Fibroblast of lung (primary cell): ENCODE measurements at places on chromosomes 7 and 10. TPM values are rescaled to one million over a fixed set of nuclear protein-coding genes. Genes with fewer than 3 reads are reported as not detected.

AKR1C2 gene
- 10.6 and 13.4 TPM in 2 replicates for total RNA-seq

NYAP1 gene
- 0.26 and 0.33 TPM in 2 replicates for total RNA-seq

LDB3 gene
- total RNA-seq = under 0.01 TPM in 2 replicates

- H3K4me3 ChIP-seq = no peak overlapping the region
- H3K27me3 ChIP-seq = peaks cover 7% of the 10 kb centered on the region
- no peaks in the 10 kb centered on the region for H3K4me1 ChIP-seq
- no peaks in the 10 kb centered on the region for H3K36me3 ChIP-seq
- H3K27ac ChIP-seq = no peak overlapping the region
Observed at GRCh38 chr10:71585564-71586290, 133.9 kb downstream of the C10orf105 start.

- H3K27me3 ChIP-seq = no peaks in the 10 kb centered on the region
- H3K27ac ChIP-seq = no peak overlapping the region
- peaks cover 2% of the 10 kb centered on the region for H3K36me3 ChIP-seq
- H3K4me3 ChIP-seq = no peak overlapping the region
- DNase-seq = no peak
Observed at GRCh38 chr10:15141136-15142054, 27.1 kb downstream of the NMT2 start.

GRCh38 chr7:88540012-88540411 is 219.5 kb upstream of the ZNF804B start:
- no peaks in the 10 kb centered on the region for H3K36me3 ChIP-seq
- H3K27ac ChIP-seq = no peak overlapping the region
- no peaks in the 10 kb centered on the region for H3K4me1 ChIP-seq
- no peaks in the 10 kb centered on the region for H3K27me3 ChIP-seq
- no peak for DNase-seq
- no peak overlapping the region for H3K4me3 ChIP-seq

- no peaks in the 10 kb centered on the region for H3K4me1 ChIP-seq
- H3K27ac ChIP-seq = no peak overlapping the region
- no peak overlapping the region for H3K4me3 ChIP-seq
- peak; percentile 67 for DNase-seq
- H3K36me3 ChIP-seq = no peaks in the 10 kb centered on the region
Observed at GRCh38 chr7:46682836-46683624, 762.0 kb upstream of the IGFBP3 start.

- no peaks in the 10 kb centered on the region for H3K4me1 ChIP-seq
- H3K27me3 ChIP-seq = no peaks in the 10 kb centered on the region
- H3K36me3 ChIP-seq = no peaks in the 10 kb centered on the region
- no peak overlapping the region for H3K4me3 ChIP-seq
- no peak overlapping the region for H3K27ac ChIP-seq
Observed at GRCh38 chr7:96833676-96834453, 124.2 kb upstream of the SEM1 start.

GRCh38 chr10:36574207-36574606 is 551.2 kb upstream of the ANKRD30A start:
- H3K36me3 ChIP-seq = no peaks in the 10 kb centered on the region
- H3K4me1 ChIP-seq = no peaks in the 10 kb centered on the region
- no peak overlapping the region for H3K4me3 ChIP-seq
- DNase-seq = no peak
- H3K27ac ChIP-seq = no peak overlapping the region

DNA sequence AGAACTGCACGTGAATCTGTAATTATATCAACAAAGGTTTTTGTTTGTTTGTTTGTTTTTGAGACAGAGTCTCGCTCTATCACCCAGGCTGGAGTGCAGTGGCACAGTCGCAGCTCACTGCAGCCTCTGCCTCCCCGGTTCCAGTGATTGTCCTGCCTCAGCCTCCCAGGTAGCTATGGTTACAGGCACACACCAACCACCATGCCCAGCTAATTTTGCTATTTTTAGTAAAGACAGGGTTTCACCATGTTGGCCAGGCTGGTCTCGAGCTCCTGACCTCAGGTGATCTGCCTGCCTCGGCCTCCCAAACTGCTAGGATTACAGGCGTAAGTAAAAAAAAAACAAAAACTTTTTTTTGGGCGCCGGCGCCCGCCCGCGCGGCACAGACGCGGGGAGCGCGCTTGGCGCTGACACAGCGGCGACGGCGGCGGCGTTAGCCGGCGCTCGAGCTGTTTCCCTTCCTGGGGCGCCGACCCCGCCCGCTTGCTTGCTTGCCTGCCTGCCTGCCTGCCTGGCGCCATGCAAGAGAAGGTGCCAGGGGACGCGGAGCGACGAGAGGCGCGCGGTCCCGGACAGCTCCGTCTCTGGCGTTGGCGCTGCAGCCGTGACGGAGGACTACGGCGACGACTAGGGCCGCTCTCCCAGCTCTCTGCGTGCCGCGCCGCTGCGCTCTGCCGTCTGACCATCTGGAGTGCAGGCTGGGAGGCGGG is 171.4 kb upstream of the NUPR2 start:
- no peaks in the 10 kb centered on the region for H3K27me3 ChIP-seq
- H3K36me3 ChIP-seq = no peaks in the 10 kb centered on the region
- H3K4me3 ChIP-seq = no peak overlapping the region

DNA sequence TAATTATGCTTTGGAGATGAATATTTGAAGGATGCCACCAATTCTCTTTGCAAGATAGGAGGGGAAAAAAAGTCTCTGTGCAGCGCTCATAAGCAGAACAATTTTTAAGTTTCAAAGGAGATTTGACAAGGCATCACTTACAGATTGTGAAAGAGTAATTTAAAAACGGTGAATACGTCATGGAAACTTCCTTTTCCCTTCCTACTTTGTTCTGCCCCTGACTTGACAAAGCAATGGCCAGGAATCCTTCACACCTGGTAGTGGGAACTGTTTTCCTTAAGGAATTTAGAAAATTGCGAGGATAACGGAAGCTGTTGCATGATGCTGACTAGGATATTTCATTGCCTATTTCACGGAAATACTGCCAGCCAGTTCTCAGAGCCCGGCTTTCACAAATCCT is 16.7 kb downstream of the FAM107B start:
- H3K4me1 ChIP-seq = no peaks in the 10 kb centered on the region
- no peaks in the 10 kb centered on the region for H3K36me3 ChIP-seq
- no peak overlapping the region for H3K4me3 ChIP-seq
- no peaks in the 10 kb centered on the region for H3K27me3 ChIP-seq

DNA sequence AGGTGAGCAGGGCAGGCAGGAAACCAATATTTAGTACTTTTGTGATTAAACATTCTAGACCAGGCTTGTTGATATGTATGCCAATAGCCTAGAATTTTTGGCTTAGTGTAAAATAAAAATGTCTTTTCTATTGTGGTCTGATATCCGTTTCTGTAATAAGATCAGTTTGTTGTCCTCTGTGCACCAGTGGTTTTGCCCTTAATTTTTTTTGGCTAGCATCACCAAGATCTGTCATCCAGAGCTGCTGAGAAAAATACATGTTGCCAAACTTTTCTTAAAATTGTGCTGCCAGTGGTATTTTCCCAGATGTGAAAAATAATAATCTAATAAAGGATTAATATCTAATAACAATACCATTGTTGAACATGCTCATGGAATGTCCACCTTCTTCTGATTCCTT is 115.6 kb downstream of the TWIST1 start:
- DNase-seq = peak; percentile 41
- H3K4me1 ChIP-seq = no peaks in the 10 kb centered on the region
- H3K4me3 ChIP-seq = no peak overlapping the region
- no peaks in the 10 kb centered on the region for H3K36me3 ChIP-seq
- H3K27me3 ChIP-seq = no peaks in the 10 kb centered on the region

- DNase-seq = no peak
- H3K36me3 ChIP-seq = no peaks in the 10 kb centered on the region
- no peaks in the 10 kb centered on the region for H3K27me3 ChIP-seq
- no peaks in the 10 kb centered on the region for H3K4me1 ChIP-seq
Observed at GRCh38 chr10:123424537-123424936, 241.6 kb upstream of the GPR26 start.

DNA sequence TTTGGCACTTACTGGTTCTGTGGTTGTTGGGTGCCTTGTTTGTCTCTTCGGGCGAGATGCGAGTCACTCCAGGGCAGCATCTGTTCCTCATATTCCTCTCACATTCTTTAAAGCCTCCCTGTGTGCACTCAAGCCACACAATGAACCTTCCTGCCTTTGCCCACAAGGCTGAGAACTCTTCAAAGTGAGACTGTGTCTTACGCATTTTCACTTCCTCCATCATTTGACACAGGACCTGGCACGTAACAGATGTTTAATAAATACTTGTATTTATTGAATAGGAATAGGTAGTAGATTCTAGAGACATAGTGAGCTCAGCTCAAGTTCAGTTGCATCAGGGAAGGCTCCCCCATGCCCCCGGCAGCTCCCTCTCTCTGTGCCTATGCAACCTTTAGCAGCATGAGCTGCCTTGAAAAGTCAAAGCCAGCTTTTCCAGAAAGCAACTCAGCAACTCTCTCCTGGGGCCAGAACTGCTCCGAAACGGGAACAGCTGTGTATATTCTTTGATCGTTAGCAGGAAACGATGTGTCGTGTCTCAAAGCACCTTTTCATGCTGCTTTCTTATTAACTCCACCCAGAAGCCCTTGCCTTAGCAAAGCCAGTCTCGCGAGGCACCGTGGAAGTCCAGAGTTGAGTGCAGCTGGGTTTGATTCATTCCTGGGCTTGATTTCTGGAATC is 97.5 kb downstream of the PFKFB3 start:
- H3K36me3 ChIP-seq = no peaks in the 10 kb centered on the region
- DNase-seq = peak; percentile 12
